ENCODE measurements at places on chromosomes 11 and 22.
A peak's percentile ranks its signal among the peaks of the same experiment; 100 is the strongest.

GRCh38 chr22:39238561-39238960 is 6.2 kb downstream of the PDGFB start:
- DNase-seq = no peak

DNA sequence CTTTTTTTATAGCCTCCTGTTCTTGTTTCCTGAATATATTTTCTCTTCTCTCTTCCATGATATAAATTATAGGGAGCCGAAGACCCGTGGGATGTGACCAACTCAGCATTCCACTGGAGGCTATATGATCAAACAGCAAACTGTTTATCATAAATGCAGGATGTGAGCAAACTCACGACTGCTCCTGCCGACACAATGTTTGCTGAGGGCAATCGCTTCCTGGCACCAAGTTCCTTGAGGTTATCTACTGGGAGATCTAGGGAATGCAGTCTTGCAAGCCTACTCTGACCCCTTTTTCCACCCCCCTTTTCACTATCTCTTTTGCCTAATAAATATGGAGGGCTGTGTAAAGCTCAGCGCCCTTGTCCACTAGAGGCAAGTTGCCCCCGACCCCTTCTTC is 13.5 kb upstream of the PLAAT4 start:
- no peak for DNase-seq

DNA sequence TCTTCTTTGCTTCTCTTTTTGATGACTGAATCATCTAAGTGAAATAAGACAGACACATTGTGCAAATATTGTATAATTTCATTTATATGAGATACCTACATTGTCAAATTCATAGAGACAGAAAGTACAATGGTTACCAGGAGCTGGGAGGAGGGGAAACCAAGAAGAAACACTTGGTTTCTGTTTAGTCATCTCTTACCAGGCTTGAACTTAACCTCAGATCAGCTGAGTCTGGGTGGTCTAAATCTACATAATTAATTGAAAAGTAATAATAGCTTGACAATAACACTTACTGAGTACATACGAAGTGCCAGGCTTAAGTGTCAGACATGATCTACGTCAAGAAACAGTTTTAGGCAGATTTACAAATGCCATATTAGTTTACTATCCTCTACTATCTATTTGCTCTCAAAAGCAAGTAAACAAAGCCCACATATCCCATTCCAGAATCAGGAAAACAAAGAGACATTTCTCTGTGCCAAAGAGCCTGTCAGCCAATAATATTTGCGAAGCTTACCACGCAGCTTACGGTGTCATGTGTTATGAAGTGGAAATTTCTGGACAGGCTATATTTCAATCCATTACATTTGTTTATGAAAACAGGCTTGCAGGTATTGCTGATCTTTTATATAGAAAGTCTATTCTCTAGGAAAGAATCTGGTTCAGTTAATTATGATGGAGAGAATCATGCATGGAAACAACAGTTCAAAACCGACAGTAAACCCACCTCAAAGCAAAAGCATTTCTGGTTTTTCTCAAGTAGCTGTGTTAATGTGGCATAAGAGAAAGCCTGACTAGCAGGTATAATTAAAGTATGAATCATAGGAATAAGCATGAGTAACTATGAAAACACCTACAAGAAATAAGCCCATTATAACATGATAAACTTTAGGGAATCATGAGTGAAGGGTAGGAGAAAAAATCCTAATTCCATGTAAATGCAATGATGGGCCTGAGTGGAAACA is 2.7 kb upstream of the ARHGAP42 start:
- DNase-seq = no peak

DNA sequence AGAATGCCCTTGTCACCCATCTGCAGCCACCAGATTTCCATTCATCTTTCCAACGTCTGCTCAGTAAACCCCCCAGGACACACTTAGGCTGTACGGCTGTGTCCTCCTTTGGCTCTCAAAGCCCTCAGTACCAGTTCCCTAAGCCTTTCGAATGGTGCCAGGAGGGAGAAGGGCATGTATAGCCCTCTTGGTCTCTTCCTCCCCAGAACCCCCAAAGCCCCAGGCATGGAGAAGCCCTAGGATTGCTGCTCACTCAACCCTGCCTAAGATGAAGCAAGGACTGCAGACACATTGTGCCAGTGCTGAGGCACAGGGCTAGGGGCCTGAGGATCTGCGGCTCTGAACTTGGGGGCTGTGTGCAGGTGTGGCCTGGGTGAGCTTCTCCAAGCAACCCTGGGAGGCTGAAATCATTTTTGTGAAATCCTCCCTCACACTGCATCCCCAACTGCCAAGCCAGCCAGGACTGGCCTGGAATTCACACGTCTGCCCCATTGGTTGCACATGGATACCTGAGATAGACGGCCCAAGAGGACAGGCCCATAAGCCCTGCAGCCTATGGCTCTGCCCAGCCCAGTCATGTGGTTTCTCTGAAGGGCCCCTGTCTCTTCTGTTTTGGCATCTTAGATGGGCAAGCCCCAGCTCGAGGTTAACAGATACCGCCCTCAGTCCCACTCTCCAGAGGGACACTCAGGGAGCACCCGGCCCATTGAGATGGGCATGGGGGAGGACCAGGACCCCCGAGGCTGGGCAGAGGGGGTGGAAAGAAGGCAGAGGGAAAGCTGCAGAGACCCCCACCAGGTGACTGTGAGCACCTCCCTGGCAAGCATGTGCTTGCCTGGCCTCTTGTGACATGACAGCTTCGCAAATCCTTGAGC is 34.0 kb downstream of the KCNQ1OT1 start:
- DNase-seq = peak; percentile 3

GRCh38 chr11:65789230-65790103 is 2.6 kb downstream of the OVOL1 start:
- DNase-seq = no peak

- no peak for DNase-seq
Observed at GRCh38 chr11:9962722-9963121, 298.8 kb downstream of the SWAP70 start.

GRCh38 chr22:27352426-27352825 is 449.1 kb downstream of the MN1 start:
- DNase-seq = no peak

DNA sequence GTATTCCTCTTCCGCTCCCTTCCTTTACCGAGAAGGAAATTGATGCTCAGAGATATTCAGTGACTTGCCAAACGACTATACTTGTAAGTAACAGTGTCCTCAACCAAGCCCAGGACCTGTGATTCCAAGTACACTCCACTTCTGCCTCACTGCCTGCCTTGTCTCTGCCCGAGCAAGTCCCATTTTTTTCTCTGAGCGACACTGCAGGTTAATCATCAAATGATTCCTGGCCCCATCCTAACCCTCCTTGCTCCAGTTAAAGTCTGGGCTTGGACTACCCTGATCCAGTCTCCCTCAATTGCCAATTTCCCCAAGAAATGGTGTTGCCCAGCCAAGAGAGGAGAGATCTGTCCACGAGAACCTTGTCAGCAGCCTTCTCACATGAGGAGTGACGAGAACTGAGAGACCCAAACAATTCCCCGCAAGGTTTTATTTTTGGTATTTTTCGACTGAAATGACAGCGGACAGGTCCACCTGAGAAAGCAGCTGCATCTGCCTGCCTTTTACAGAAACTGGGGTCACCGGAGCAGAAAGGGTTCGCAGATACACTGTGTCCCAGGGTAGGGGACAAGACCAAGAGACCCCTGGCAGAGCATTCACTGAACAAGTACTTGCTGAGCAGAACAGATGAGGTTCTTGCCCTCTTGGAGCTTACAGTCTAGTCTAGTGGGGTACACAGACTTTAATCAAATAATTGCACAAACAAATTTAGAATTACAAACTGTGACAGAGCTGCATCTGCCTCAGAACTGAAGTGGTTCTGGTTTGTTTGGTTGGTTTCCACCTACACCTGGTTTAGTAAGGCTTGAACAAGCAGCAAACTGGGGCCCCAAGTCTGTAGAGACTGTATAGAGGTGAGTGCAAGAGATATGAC is 11.4 kb downstream of the POU2AF1 start:
- no peak for DNase-seq

- DNase-seq = no peak
Observed at GRCh38 chr11:47259232-47259977, 1.6 kb downstream of the NR1H3 start.

GRCh38 chr11:232783-233565 is 3.2 kb downstream of the SIRT3 start:
- no peak for DNase-seq

GRCh38 chr11:90700789-90701439 is 478.1 kb upstream of the CHORDC1 start:
- DNase-seq = no peak

GRCh38 chr11:116736763-116737162 is 36.0 kb downstream of the BUD13 start:
- no peak for DNase-seq

GRCh38 chr22:44735518-44736428 is 16.6 kb upstream of the ARHGAP8 start:
- DNase-seq = peak; percentile 91

DNA sequence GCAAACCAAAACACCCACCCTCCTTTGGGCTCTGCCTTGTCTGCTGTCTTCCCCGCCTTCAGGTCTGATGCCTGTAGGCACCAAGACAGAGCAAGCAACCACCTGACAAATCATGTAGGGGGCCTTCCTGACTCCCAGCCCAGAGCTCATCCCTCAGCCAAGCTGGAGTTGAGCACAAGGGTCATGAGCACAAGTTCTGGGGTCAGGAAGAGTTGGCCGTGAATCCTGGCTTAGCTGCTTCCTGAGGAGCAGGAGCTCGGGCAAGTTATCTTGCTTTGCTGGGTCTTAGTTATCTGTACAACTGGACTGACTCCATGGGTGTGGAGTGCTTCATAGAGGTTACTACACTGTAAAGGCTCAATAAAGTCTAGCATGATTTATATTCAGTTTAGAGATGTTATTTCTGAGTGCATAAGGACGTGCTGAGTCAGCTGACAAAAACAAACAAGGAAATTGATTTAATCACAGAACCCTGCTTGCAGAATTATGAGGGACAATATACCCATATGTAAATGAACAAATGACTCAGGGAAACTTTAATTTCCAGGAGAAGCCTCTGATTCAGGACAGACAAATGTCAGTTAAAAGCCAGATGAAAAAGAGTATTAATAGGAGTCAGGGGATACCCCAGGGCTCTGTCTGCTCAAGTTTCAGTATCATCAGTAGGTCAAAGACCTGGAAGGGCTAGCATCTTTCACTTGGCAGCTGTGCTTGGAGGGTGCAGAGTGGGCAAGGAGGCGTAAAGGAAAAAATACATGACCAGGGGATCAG is 15.0 kb upstream of the APOA1 start:
- DNase-seq = no peak

DNA sequence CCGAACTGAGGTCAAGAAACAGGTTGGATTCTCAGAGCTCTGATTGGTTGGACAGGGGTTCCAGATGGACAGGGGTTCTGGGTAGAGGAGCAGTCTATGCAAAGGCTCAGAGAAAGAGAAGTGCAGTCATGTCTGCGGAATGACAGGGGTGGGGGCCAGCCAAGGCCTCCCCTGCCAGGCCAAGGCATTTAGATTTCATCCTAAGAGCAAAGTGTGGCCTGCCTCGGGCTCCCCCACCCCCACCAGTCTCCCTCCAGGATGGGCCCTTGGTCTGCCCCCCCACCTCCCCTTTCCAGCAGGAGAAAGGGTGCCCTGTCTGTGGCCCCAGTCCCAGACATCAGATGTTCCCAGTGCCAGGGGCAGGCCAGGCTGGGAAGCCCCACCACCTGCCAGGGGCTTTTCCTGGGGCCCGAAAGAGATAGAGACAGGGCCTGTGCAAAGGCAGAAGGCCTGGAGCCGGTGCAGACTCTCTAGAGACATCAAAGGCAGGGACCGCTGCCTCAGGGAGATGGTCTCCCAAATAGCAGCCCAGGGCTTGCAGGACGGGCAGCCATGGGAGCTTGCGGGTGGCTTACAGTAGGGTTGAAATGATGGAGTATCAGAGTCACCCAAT is 9.4 kb downstream of the SUSD2 start:
- DNase-seq = no peak

DNA sequence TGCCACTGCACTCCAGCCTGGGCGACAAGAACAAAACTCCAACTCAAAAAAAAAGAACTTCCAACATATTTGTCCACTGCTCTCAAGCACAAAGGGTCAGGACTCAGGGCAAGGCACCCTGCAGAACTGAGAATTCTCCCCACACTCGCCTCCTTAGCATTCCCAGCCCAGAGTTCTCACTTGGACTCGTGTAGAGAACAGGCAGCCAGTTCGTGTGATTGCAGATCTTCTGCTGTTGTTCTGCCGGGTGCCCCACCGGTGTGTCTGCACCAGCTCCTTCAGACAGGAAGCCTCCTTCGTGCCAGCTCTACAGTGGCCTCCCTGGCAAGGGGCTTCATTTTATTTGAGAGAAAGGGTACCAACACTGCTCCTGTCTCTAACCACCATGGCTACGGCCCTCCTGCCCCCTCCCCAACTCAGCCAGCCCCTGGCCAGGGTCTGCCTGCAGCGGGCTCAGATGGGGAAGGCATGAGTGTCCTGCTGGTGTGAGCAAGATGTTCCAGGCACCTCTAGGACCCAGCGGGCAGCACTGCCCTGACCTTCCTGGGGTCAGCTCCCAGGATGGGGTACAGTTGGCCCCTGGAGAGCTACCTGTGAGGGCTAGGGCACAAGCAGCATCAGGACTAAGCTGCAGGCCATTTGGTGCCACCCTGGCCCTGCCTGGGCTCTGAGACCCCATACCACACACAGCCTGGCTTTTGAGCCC is 19.5 kb upstream of the SCGB1A1 start:
- DNase-seq = no peak

DNA sequence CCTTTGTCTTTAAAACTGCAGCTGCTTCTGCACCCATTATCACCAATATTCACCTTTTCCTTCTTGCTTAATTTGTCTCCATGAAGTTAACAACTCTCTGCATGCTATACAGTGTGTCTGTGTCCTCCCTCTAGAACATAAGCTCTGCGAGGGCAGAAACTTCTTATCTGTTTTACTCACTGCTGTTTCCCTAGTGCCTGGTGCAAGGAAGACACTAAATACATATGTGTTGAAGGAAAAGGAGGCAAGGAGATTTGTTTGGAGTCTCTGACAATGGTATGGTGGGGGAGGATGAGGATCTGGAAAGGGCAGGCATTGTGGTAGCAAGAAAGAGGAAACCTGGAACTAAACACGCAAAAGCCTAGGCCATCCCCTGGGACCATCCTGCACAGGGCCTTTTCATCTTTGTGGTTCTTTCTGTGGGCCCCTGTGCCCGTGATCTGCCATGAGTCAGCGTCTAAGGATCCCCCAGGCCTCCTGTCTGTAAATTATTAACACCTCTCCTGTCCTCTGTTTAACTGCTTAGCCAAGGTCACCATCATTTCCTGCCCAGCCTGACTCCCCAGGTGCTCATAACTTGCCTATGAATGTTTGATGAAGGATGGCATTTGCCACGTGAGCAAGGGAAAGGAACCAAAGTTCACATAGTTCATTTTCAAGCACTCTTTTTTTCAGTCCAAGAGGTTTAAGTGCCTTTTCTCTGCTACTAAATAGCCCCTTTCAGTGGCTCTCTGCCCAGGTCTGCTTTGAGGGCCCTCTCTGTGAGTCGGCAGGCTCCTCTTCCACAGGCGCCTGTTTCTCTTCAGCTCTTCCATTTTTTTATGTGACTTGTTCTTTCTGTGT is 131.1 kb downstream of the RASSF10 start:
- DNase-seq = peak; percentile 12
